ENCODE measurements at places on chromosomes 6 and 20.

GRCh38 chr20:54321352-54322087 is 113.6 kb downstream of the PFDN4 start:
- DNase-seq = no peak

- DNase-seq = no peak
Observed at GRCh38 chr6:105596284-105596755, 193.4 kb upstream of the PREP start.

DNA sequence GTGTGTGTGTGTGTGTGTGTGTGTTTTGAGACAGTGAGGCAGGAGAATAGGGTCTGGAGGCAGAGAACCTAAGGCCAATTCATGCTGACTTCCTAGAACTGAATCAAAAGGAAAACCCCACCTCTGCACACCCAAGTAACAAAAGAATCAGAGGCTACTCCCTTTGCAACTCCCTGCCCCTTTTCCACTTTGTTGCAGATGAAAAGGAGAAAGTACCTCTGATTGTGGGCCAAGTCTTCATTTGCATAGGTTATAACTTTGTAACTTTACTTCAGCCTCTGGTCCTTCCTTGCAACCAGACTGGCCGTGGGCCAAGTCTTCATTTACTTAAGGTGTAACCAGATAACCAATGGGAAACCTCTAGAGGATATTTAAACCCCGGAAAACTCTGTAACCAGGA is 168.8 kb downstream of the EYA2 start:
- DNase-seq = no peak

- DNase-seq = no peak
Observed at GRCh38 chr20:41110930-41111577, 26.3 kb upstream of the PLCG1 start.

DNA sequence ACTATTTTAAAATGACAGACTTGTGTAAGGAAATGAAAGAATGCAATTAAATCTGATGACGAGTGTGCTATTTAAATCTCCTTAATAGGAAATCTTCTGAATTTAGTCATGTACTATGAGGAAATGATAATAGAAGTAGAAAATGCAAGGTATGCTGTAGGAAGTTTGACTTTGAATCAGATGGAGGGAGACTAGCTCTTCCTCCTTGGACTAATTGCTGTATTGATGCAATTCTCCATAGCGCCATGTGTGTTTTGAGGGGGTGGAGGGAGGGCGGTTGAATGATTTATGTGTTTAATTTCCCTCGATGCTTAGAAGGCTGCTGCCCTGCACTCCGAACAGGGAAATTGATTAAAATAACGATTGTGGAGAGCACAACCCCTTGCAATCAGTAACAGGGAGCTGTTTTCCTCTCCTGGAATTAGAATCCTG is 214.4 kb upstream of the PRND start:
- DNase-seq = no peak

GRCh38 chr6:56282391-56282790 is 35.0 kb upstream of the COL21A1 start:
- DNase-seq = no peak

DNA sequence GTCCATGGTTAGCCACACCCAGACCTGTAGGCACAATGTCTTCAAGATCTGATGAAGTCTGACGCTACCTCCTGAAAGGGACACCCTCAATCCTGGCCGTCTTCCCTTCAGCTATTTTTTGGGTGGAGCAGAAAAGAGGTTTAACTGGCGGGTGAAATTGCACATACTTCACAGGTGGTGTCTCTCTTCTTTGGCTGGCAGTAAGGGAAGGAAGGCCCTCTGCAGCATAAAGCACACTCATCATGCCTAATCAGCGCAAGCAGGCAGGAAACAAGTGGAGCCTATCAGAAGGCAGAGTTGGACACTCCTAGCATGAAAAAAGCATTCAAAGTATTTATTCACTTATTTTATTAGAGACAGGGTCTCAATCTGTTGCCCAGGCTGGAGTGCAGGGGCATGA is 32.9 kb downstream of the PNLDC1 start:
- no peak for DNase-seq

DNA sequence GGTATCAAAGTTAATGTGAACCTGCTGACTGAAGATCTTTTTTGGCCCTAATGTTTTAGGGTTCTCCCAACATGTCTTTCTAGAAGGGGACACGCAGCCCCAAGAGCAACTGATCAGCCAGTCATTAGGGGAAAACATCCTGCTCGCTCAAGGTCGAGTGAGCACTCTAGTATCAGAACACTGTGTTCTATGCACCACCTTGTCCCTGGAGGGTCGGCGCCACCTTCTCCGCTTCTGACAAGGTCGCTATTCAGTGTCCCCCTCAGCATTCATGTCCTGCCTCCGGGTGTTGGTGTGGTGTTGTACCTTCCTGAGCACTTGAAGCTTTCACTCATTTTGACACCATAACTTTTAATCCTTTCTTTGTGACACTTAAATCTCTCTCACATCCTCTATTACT is 331.2 kb upstream of the KCNQ5 start:
- DNase-seq = no peak

GRCh38 chr6:119170447-119171087 is 92.1 kb upstream of the FAM184A start:
- no peak for DNase-seq

GRCh38 chr6:47631797-47632196 is 66.6 kb upstream of the ADGRF4 start:
- DNase-seq = no peak

GRCh38 chr6:31474871-31475286 is 23.1 kb upstream of the MICB start:
- DNase-seq = no peak

DNA sequence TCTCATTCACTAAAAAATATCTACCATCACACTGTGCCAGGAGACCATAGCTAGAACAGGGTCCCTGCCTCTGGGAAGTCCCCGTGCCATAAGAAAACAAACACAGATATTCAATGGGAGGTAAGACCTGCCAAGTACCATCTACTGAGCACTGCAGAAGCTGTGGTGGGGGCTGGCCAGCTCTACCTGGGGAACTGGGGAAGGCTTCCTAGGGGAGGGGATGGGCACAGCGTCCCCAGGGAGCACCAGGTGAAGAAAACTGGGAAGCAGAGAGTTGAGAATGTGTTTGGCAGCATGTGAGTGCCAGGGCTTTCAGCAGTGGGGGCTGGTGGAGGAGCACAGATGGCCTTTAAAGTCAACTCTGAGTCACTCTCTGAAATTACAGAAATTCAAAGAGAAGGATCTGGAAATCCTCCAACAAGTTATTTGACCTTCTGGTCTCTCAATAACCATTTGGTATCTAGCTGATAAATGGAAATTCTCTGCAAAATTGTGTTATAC is 85.2 kb downstream of the SHLD1 start:
- DNase-seq = no peak

DNA sequence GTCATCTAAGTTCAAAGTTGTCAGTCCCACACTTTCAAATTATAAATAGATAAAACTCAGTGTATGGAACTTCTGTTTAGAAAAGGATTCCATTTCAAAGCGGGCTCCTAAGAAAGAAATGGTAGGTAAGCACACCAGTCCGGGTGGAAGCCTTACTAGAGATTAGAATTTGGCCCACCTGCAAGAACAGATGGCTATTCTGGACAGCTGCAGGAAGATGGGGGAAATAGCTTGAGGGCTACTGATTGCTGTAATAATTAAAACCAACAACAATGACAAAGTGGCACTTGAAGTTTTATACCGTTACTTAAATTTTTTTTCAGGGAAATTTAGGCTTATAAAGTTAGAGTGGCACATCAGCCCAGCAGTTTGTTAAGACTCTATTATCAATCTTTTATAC is 83.3 kb downstream of the HIVEP2 start:
- no peak for DNase-seq

DNA sequence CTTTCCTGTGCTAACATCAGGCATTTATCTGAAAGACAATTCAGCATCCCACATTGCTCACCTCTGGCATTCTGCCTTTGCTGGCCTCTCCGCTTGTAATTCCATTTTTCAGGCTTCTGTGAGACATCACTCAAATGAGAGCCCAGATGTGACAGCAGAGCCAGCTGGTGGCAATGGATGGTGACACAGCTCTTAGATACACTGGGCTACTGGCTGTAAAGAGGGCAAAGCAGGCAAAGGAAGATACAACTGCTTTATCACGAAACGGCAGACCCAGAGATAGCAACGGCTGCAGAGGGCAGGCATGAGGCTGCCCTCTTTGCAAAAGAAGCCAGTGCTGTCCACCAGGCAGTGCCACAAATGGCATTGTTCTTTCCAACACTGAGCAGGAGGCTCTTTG is 329.8 kb downstream of the KIF16B start:
- no peak for DNase-seq

DNA sequence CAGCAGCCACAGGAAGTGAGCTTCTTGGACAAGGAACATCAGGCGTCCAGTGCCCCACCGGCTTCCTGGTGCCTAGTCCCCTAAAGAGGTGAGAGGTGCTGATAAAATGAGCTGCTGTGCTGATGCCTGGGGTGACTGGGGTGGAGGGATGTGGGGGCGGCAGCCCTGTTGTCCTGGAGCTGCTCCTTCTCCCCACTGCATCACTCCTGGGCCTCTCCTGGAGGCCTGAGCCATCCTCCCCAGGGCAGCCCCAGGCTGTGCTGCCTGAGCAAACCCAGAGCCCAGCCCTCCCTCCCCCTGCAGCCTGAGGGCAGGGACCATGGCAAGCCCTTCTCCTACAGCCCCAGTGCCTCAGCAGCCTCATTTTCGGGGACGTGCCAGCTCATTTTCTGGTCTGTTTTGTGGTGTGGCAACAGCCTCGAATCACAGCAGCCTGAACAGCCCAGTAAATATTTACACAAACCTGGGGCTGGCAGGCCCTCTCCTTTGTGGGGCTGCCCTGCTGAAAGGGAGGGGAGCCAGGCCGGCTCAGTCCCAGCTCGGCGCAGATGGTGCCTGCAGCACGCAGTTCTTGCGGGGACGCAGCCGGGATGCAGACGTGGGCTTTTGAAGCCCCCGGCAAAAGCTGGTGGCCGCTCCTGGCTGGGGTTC is 259.9 kb downstream of the DLL1 start:
- DNase-seq = no peak

- DNase-seq = no peak
Observed at GRCh38 chr6:165837948-165838745, 175.1 kb upstream of the PDE10A start.

DNA sequence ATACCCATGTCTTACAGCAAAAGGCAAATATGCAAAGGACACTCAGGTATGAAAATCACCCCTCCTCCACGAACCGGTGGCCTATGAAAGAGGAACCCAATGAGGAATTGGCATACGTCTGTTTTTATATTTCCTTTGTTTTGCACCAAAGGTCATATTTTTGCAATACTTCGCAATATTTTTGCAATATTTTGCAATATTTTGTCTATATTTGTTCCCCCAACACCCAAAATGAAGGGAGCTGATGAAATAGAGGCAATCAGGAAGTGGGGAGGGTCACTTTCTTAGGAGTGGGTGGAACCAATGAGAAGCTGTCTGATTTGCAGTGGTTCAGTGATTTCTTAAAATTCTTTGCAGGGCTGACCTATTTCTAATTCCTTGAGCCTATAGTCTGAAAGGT is 296.8 kb upstream of the TSHZ2 start:
- no peak for DNase-seq

DNA sequence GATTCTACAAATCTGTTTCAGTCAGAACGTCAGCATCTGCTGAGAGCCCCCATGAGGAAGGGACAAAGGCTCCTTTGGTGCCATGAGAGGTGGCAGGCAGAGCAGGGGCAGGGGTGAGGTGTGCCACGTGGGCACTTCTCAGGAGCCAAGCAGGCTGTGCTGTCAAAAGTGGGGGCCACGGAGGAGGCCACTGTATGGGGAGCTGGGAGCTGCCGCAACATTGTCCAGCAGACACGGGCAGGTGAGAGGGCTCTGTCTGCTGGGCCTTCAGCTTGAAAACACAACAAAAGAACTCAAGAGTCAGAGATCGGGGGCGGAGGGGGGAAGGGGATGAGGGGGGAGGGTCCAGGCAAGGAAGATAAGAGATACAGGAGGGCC is 21.6 kb upstream of the FOXP4 start:
- no peak for DNase-seq

DNA sequence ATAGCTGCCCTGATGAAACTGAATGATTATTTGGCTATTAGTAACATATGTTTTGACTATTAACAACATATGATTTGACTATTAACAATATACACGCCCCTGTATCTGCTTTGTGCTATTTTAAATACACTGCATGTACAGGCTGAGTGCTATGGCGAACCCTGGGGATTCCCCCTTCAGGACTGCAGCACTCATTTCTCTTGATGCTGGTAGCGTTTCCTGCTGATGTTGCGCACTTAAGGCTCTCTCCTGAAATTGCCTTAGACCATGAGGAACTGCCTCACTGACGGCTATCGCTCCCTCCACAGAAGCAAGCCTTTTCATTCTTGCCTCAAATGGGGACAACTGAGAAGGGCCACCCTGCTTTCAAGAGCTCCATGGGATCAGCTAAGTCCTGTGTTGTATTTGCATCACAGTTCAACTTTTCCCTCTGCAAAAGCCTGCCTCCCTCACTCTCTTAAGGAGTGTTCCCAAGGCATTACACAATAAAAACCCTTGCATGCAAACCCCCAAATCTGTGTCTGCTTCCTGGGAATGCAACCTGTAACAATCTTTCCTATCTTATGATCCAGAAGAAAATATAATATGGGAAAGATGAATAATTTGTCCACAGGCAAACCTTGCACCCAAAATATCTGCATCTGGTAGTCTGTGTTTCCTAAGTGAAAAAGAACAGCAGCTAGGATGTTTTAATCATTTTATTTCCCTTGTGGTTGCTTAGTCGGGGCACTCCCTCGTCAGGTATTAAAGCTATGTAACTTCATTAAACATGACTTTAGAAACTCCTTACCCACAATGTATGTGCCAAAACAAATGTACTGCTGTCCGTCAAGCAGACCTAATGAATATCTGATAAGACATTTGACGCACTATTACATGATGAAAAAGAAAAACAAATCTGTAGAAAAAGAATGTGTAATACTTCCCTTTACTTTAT is 456.4 kb downstream of the COL12A1 start:
- no peak for DNase-seq

DNA sequence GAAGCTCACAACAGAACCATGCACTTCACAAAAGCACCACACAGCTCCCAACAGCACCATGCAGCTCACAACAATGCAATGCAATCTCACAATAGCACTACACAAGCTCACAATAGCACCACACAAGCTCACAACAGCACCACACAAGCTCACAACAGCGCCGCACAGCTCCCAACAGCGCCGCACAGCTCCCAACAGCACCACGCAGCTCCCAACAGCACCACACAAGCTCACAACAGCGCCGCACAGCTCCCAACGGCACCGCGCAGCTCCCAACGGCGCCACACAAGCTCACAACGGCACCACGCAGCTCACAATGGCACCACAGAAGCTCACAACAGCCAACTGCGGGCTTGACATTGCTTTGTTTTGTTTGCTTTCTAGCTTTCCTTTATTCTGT is 198.1 kb downstream of the DLL1 start:
- no peak for DNase-seq

DNA sequence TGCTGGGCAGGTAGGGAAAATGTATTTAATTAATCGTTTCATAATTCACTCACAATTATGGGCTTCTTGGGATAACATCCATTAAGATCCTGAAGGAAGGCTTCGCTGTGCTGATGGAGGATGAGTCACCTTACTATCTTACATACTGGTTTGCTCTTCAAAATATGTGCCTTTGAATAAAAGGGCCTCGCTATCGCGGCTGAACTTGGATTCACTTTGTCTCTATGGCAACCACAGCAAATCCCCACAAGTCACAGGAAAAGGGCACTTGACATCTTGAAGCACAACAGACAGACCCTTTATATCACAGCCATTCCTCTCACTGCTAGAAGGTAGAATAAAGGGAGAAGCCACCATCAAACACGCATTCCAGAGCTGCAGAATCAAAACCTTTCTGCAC is 141.3 kb upstream of the MYLIP start:
- DNase-seq = no peak

- DNase-seq = no peak
Observed at GRCh38 chr20:48431653-48432493, 395.9 kb downstream of the PREX1 start.

GRCh38 chr6:157861184-157861583 is 38.1 kb downstream of the SNX9 start:
- no peak for DNase-seq
